ENCODE measurements at places on chromosomes 1 and 21.

DNA sequence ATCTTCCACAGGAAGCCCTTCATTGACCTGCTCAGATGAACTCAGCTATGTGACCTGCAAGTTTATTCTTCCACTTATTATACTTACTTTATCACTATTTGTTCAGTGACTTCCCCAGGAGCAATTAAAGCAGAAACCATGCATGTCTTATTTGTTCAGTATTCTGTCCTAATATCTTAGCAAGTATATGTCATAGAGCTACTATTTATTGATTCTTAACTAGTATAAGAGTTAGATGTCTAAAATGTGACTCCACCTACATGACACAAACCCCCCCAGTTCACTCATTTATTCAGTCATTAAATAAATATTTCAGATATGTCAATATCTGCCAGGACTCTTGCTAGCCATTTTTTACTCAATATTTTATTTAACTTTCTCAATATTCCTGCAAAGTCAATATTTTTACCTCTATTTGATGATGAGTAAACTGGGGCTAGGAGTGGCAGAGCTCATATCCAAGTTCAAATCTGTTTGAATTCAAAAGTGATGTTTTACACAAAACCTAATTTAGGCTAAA, 469.0 kb upstream of the USP24 start:
- no peak for DNase-seq

GRCh38 chr1:161206411-161207140, 4.4 kb downstream of the NDUFS2 start:
- no peak for DNase-seq

DNA sequence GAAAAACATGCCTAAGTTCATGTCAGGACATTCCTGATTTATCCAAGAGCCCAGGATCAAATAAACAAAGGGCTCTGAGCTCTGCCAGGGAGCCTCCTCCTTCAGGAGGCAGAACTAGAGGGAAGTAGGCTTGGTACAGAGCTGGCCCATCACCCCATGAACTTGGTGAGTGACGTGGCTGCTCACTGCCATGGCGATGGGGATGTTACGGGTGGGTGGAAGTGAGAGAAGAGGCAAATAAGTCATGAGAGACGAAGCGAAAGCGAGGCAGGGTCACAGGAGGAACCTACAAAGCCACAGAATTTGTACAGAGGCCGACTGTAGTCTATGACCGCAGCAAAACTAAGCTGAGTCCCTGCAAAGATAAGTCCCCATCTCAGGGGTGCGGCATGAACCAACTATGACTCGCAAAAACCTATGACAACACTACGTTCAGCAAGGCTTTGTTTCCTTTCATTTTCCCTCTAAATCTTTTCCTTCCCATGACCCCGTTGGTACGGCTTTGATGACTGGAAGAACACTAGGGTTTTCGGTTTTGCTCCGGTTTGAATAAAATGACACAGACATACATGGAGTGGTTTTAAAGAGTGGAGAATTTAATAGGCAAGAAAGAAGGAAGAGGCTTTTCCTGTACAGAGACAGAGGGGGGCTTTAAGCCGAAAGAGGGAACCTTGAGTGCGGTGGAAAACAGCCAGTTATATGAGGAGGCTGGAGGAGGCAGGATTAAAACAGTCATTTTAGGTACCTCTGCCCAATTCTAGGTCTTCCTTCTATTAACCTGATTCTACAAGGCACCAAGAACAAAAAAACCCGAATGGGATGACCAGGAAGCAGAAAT, 74.1 kb downstream of the CD46 start:
- DNase-seq, result no peak

GRCh38 chr1:66335859-66336640, 197.9 kb upstream of the SGIP1 start:
- DNase-seq, result no peak

DNA sequence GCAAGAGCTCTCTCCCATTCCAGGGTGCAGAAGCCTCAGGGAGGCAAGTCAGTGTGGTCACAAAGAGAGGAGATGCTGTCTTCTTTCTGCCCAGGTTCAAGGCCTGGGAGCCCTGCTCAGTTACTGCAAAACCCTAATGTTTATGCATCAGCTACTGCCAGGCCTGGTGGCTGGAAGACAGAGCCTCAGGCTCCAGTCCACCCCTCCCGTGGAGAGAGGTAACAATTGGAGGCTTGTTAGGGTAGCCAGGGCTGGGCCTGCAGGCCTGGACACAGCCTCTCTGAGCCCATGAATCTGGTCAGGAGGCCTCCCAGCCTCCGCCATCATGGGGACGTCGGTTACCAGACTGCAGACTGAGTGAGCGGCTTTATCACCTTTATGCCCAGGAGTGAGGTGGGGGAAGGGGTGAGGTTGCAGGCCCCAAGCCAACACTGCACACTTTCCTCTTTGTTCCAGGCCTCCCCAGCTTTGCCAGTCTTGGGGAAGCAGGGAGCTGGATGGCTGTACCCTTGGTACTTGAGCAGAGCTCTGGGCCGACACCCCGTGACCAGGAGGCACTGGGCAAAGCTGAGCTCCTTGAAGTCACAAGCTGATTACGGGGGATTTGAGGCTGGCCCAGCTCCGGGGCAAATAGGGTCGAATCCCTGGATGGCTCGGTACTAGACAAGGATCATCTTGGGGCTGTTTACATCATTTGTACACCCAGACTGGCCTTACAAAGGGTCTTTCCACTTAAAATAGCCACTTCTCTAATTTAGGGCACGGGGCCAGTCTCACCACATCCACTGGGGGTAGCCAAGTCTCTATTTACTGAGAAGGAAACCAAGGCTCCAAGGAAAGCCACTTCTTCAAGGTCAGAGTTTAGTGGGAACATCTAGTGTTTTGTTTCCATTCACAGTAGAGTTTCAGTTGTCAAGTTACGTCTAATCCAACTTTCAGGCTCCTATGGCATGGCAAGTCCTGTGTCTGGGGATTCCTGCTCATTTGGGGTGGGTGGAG, 5.2 kb downstream of the SLC2A1 start:
- DNase-seq, result no peak

GRCh38 chr21:42312626-42313104, 2.5 kb downstream of the TFF3 start:
- DNase-seq, result no peak

DNA sequence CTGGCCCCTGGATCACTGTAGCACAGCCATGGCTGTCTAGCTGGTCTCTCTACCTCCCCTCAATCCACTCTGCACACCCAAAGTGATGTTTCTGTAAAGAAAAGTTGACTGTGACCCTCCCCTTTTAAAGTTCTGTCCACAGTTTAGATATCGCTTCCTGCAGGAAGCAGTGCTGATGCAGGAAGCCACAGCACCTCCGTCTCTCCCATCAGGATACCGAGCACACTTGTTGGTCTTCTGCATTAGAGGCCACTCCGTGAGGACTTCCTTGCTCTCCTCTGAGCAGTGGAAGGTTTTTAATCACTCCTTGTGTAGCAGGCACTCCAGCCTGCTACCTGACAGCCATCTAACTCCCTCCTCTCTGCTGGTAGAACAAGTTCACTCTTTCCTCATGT, 69.5 kb downstream of the GADD45A start:
- DNase-seq, result no peak

DNA sequence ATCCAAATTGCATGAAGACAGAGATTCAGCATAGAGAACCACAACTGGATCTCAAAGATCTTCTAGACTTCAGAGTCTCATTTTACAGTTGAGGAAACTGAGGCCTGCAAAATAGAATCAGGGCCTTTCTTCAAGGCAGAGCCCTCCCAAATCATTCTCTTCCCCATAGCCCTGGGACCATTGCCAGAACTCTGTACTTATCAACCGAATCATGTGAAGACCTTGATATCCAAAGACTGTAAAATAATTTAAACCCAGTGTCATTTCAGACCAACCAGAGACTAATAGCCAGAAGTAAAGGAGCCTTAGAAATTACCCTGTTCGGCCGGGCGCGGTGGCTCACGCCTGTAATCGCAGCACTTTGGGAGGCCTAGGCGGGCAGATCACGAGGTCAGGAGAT, 90.1 kb downstream of the DTL start:
- DNase-seq, result no peak

DNA sequence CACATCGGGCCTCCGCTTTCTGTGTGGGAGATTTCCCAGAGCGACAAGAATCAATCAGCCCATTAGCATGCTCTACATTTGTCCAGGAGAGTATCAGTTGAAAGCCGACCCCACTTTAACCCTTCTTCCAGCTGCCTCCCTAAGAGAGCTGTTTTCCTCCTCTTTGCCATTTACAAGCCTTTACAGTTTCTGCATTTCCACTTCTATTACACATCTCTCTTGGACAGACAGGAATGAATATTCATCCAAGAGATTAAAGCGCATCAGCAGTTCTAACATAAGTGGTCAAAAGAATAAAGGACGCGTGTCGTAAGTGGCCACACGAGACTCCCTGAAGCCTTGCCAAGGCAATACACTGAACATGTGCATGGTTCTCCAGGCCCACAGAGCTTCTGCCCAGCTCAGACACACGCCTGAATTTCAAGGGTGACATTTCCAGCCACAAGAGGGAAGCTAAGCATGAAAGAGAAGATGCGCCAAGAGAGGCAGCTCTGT, 47.3 kb downstream of the FAM78B start:
- DNase-seq, result no peak

GRCh38 chr1:147620543-147620942, 49.8 kb downstream of the ACP6 start:
- no peak for DNase-seq

- DNase-seq, result peak; percentile 74
Observed at GRCh38 chr1:53681977-53682685, 56.8 kb downstream of the GLIS1 start.

DNA sequence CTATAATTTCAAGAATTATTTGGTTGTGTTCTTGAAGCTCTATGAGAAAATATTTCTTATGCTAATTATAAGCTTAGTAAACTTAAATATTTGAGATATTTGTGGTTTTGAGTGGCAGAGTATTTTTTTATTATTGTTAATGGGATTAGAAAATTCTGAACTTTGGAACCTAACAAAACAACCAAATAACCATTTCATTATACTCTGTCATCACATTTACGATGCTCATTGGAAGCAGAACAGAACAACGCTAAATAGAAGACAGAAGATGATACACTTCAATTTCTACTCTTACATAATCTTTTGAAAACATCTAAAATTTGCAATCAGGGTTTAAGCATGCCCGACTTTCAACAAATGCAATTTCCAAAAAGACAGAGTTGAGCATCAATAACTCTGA, 270.2 kb downstream of the PTPRC start:
- DNase-seq, result no peak

DNA sequence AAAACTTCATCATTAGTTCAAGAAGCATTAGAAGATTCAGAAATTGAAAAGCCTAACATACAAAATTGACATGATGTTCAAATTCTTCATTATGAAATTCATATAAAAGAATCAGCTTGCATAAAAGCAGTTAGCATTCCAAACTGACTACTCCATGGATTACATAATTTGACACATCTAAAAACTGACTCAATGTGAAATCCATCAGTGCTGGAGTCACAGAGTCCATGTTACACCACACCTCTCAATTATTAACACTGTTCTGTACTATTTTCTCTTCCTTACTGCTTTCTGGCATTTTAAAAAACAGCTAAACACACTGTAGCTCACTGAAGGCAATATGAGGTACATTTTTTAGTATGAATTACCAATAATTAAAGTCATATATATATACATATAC, 28.0 kb downstream of the ARHGAP29 start:
- no peak for DNase-seq

DNA sequence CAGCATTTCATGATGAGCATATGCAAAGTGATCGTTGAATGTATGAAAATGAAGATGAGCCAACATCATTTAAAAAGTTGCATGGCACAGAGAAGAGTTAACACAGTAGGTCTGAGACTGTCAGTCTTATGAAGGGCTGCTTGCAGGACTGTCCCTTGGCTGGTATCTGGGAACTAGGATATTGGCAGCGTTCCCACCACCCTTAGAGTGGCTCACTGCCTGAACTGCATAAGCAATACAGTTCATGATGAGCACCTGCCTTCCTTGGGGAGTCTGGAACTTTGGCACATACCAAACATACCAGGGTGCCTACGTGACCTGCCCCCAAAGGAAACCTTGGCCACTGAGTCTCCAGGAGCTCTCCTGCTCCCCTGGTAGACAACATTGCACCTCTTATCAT, 161.8 kb downstream of the DSCAM start:
- DNase-seq, result no peak

DNA sequence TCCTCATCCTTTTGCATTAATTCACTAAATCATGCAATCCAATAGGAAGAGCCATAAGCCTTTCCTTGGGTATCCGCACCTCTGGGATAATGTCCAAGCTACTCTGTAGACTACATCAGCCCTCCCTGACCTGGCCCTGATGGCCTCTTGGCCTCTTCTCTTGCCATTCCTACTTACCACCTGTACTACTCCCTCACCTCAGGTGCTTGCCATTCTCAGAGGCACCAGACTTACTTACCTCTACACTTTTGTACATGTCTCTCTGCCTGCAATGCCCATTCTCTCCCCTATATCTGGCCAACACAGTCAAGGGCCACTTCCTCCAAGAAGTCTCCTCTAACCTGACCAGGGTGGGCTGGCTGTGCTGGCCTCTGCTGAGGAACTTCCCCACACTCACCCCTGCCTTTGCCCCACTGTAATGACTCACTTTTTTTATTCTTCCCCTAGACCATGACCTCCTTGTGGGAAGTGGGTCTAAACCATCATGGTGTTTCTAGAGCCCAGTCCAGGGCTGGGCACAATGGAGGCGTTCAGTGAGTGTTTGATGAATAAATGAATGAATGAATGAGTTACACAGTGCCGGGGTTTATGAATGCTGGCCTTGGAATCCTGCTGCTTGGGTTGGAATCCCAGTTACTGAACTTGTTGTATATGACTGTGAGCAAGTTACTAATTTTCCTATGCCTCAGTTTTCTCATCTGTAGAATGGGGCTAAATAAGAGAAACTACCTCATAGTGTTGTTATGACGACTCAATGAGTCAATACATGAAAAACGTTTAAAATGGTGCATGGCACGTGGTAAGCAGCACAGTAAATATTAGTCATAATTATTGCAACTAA, 179.8 kb downstream of the FOXD2 start:
- DNase-seq, result no peak

GRCh38 chr1:11335417-11336056, 62.5 kb downstream of the UBIAD1 start:
- no peak for DNase-seq

- DNase-seq, result no peak
Observed at GRCh38 chr1:59903141-59903754, 23.3 kb downstream of the CYP2J2 start.

DNA sequence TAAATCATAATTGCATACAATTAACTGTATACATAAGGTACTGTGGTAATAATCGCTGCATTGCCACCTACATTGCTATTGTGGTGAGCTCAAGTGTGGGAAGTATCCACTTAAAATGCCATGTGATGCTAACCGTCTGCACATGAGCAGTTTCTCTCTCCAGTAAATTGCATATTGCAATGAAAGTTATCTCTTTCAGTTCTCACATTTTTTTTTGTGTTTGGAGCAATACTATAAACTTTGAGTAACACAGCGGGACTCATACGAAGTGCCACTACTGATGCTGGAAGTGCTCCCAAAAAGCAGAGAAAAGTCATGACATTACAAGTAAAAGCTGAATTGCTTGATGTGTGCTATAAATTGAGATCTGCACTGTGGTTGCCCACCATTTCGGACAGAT, 38.5 kb downstream of the DISC1 start:
- DNase-seq, result no peak

- no peak for DNase-seq
Observed at GRCh38 chr1:18085387-18086074, 22.1 kb upstream of the IGSF21 start.
